ENCODE measurements at places on chromosomes 1 and 21. TPM values are rescaled to one million over a fixed set of nuclear protein-coding genes. Genes with fewer than 3 reads are reported as not detected.

DNA sequence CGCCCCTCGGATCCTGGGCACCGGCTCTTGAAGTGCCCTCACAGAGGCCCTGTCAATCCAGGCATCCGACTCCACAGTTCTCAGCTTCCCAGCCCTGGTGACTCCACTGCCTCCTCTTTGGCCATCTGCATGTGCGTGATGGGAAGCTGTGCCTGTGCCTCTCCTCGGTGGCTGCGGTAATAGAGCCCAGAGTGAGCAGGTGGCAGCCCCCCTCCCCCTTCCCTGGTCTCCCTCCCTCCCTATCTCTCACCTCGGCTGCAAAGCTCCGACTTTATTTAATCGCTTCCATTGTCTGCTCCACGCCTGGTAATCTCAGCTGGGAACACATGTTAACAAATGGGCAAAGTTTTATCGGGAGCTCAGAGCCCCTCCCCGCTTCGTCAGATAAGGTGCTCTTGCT lies 91.9 kb downstream of the IGSF21 start:
- no peak overlapping the region for H3K4me3 ChIP-seq
- H3K27me3 ChIP-seq = peaks cover 32% of the 10 kb centered on the region
- H3K36me3 ChIP-seq = no peaks in the 10 kb centered on the region
- no peak for DNase-seq
- H3K27ac ChIP-seq = no peak overlapping the region

GRCh38 chr21:45937721-45938452 lies 43.7 kb upstream of the COL6A1 start:
- no peak overlapping the region for H3K4me3 ChIP-seq
- H3K27ac ChIP-seq = no peak overlapping the region
- no peaks in the 10 kb centered on the region for H3K27me3 ChIP-seq
- no peaks in the 10 kb centered on the region for H3K36me3 ChIP-seq
- DNase-seq = no peak

DNA sequence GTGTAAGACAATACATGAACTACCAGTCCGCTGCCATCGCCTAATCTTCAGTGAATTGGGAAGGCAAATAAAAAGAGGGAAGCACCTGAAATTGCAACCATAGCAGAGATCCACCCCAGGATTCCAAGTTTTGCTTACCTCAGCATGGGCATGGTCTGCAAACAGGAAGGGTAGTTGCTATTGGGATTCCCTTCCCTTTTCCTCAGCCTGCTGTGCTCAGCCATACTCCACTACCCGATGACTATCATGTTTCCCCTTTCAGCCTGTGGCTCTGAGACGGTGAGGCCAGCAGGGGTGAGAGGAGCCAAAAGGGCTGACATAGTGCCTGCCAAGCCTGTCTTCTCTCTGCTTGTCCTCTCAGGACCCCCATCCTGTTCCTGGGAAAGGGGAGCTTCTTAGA lies 64.2 kb downstream of the GPR137B start:
- no peaks in the 10 kb centered on the region for H3K4me1 ChIP-seq
- no peak for DNase-seq
- H3K27me3 ChIP-seq = no peaks in the 10 kb centered on the region
- no peak overlapping the region for H3K27ac ChIP-seq
- H3K4me3 ChIP-seq = no peak overlapping the region

- H3K36me3 ChIP-seq = no peaks in the 10 kb centered on the region
- H3K4me1 ChIP-seq = no peaks in the 10 kb centered on the region
- no peak overlapping the region for H3K4me3 ChIP-seq
- no peak overlapping the region for H3K27ac ChIP-seq
These were observed 57.3 kb downstream of the PSMG1 start for GRCh38 chr21:39125752-39126485.

GRCh38 chr21:21226472-21226871 lies 228.3 kb downstream of the NCAM2 start:
- no peak overlapping the region for H3K4me3 ChIP-seq
- no peaks in the 10 kb centered on the region for H3K4me1 ChIP-seq
- DNase-seq = no peak
- H3K27me3 ChIP-seq = no peaks in the 10 kb centered on the region
- H3K27ac ChIP-seq = no peak overlapping the region
- no peaks in the 10 kb centered on the region for H3K36me3 ChIP-seq

GRCh38 chr1:6624710-6625583 lies at the start of gene THAP3:
Gene THAP3, plus strand, starts transcription at chr1:6624868. Its CDS starts 351 bp downstream, at chr1:6625219.
- H3K4me1 ChIP-seq = peaks cover 28% of the 10 kb centered on the region
- H3K36me3 ChIP-seq = peaks cover 41% of the 10 kb centered on the region
- H3K27ac ChIP-seq = peak within 1 kb of the TSS; percentile 78

DNA sequence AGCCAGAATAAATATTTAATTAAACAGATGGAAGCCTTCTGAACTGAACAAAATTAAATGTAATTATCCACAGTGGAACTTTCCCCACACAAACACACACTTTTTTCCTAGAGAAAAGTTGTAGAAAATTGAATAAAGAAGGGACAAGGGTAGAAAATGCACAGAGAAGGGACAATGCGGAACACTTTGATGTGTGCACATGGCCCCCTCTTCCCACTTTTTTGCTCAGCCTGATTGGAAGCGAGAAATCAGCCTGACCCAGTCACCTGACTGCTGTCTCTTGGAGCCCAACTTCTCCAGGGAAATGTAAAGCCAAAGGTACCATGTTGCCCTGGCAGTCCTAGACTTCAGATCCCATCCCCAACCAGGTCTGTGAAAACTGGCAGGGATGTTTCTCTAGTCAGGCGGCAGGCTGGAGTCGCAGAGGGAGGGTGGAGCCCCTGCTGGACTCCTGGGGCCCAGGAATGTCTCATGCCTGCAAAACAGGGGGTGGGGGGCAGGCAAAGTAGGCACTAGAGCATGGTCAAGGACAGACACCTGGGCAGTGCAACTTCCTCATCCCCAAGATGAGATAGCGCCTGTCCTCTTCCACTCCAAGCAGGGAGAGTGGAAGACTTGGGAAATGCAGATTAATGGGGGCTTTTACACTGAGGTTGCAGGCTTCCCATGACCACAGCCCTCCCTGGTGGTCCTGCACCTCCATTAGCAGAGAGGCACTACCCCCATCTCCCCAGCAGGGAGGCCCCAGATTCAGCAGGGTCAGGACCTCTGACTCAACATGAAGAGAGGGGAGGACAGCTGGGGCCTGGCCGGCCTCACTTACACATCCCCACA lies 2.8 kb downstream of the CERS2 start:
- DNase-seq = peak; percentile 24
- H3K36me3 ChIP-seq = peaks cover 25% of the 10 kb centered on the region

GRCh38 chr1:86507935-86508582 lies 38.8 kb upstream of the CLCA4 start:
- DNase-seq = peak; percentile 20
- H3K27ac ChIP-seq = no peak overlapping the region
- no peak overlapping the region for H3K4me3 ChIP-seq
- peaks cover 7% of the 10 kb centered on the region for H3K27me3 ChIP-seq
- no peaks in the 10 kb centered on the region for H3K36me3 ChIP-seq

DNA sequence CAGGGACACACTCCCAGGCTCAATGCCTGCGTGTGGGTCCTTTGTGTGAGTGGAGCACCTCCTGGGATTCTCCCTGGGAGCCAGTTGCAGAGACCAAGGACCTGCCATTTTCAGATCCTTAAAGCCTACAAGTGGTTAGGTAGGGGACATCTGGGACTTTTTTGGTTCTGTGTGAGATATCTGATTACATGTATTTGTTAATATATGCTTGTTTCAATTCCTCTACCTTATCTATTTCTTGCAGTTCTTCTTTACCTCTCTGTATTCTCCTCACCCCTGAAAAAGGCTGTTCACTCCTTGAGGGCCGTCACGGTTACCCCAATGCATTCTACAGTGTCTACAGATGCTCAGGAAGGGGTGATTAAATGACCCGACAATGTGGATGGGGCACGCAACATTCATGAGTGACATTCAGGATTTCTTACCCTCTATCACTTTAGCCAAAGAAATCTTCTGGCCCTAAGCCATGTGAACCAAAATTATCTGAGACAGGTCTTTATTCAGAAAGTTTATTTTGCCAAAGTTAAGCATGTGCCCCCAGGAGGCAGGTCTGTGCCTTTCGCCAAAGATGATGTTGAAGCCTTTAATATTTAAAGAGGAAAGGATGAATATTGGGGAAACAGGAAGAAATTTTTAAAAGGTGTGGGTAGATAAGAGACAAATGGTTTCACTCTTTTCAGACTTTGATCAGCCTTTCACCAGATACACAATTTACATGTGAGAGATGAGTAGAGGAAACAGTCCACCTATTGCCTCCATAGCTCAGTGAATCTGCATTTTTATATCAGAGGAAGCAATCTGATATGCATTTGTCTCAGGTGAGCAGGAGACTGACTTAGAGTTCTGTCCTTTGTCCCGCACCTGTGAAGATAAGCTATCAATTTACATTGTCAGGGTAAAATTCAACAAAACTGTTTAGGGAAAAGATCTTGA lies 44.6 kb upstream of the MPZL1 start:
- no peaks in the 10 kb centered on the region for H3K27me3 ChIP-seq
- peaks cover 19% of the 10 kb centered on the region for H3K36me3 ChIP-seq
- H3K27ac ChIP-seq = peak overlapping the region; percentile 63
- no peak for DNase-seq

- no peaks in the 10 kb centered on the region for H3K27me3 ChIP-seq
- H3K4me3 ChIP-seq = no peak overlapping the region
- H3K27ac ChIP-seq = no peak overlapping the region
- DNase-seq = peak; percentile 50
- H3K36me3 ChIP-seq = no peaks in the 10 kb centered on the region
These were observed 48.5 kb downstream of the GNG4 start for GRCh38 chr1:235601104-235601503.

DNA sequence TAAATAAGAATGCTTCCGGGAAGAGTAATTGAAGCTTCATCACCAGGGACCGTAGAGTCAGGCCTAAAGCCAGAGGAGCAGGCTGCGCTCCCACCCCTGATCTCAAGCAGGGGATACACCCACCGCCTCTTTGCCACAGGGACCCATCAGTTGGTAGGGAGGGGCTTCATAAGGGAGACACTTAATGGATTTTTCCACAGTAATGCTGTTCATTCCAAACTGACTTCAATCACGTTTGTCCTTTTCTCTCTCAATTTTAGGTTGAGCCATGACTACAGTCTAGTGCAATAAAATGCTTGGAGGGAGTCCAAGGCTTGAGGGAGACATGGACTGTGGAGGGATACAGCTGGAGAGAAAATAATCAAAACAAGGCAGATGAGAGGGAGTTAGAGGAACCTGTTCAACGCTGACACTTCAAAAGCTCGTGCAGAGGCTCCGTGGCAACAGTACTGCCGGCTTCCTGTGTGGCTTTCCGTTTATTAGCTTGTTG lies 111.5 kb downstream of the SEC16B start:
- H3K4me3 ChIP-seq = no peak overlapping the region
- H3K36me3 ChIP-seq = no peaks in the 10 kb centered on the region
- H3K27ac ChIP-seq = no peak overlapping the region
- H3K4me1 ChIP-seq = peaks cover 2% of the 10 kb centered on the region
- DNase-seq = no peak

GRCh38 chr1:5370311-5370710 lies 621.9 kb downstream of the NPHP4 start:
- H3K27ac ChIP-seq = no peak overlapping the region
- peak; percentile 32 for DNase-seq
- no peaks in the 10 kb centered on the region for H3K36me3 ChIP-seq
- no peaks in the 10 kb centered on the region for H3K27me3 ChIP-seq
- H3K4me3 ChIP-seq = no peak overlapping the region

DNA sequence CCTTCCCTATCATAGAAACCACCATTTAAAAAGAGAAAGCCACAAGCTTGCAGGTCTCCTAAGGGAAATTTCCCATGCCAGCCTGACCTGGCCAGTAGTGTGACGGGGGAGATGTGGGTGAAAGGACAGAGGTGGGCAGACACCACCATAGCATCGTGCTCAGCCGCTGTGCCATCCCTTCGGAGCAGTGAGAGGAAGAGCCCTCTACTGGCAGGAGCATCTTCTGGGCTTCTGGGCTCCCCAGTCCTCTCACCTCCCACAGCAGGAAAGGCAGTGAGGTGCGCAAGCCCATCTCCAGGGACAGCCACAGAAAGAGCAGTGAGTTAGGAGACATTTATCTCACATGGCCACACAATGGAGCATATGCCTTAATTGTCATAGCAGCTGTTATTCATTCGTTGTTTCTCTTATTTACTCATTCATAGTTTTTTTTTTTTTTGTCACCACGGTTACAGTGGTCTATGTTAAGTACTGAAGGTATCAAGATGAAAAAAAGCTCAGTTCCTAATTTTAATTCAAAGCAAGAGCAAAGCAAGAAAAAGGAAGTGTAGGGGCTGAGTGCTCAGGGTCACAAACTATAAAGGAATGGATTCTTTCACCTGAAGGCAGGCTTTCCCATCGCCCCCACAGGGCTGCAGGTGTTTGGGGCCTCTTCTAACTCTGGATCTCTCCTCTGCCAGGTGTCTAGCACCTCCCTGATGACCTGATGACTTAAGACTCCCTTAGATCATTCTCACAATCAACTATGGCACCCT lies 48.8 kb upstream of the CAMK1G start:
- H3K4me3 ChIP-seq = no peak overlapping the region
- H3K36me3 ChIP-seq = no peaks in the 10 kb centered on the region
- H3K4me1 ChIP-seq = no peaks in the 10 kb centered on the region
- DNase-seq = no peak
- peaks cover 31% of the 10 kb centered on the region for H3K27me3 ChIP-seq
- no peak overlapping the region for H3K27ac ChIP-seq

GRCh38 chr1:91124290-91124985 lies 102.6 kb upstream of the ZNF644 start:
- H3K27me3 ChIP-seq = peaks cover 12% of the 10 kb centered on the region
- peak; percentile 50 for DNase-seq

DNA sequence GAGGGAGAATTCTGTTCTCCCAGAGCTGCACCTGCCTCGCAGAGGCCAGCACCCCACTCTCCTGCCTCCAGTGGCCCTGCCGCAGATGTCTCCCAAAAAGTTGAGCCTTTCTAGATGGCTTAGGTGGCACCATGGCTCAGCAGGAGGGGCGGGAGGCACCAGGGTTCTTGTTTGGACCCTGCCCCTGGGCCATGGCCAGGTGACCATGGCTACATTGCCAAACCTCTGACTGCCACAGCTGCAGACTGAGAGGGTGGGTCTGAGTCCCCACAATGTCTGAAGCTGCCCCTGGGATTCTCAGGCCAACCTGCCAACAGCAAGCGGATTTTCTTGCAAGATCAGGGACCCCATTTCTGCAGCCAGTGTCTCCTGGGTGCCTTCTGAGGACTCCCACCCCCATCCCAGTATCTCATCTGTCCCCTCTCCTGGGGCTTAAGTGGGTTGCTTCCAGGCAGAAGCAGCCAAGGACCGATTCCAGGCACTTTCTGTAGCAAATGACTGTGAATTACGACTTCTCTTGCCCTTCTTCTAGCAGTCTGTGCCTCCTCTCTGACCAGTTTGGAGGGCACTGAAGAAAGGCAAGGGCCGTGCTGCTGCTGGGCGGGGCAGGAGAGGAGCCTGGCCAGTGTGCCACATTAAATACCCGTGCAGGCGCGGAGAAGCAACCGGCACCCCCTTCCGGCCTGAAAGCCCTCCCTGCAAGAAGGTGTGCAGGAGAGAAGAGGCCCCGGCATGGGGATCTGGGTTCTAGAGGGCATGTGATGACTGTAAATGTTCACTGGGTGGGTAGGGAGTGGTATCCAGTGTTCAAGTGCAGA lies 22.5 kb downstream of the SESN2 start:
- no peak for DNase-seq
- no peaks in the 10 kb centered on the region for H3K4me1 ChIP-seq
- no peak overlapping the region for H3K27ac ChIP-seq
- no peak overlapping the region for H3K4me3 ChIP-seq
- no peaks in the 10 kb centered on the region for H3K27me3 ChIP-seq

IPO13 gene
- total RNA-seq = 10.7 TPM

PRAMEF11 gene
- total RNA-seq = not detected

LCE1F gene
- total RNA-seq = not detected

FMO4 gene
- 1.4 TPM for total RNA-seq

CHD5 gene
- total RNA-seq = 0.76 TPM

S100A12 gene
- total RNA-seq = not detected

S100A7A gene
- not detected for total RNA-seq

PDE9A gene
- 7.3 TPM for total RNA-seq

PLA2G4A gene
- total RNA-seq = 0.53 TPM

SYPL2 gene
- total RNA-seq = 0.05 TPM
